ENCODE measurements at places on chromosomes 4 and X.

GRCh38 chr4:140870427-140870826, 114.2 kb upstream of the TBC1D9 start:
- DNase-seq, result peak; percentile 42

DNA sequence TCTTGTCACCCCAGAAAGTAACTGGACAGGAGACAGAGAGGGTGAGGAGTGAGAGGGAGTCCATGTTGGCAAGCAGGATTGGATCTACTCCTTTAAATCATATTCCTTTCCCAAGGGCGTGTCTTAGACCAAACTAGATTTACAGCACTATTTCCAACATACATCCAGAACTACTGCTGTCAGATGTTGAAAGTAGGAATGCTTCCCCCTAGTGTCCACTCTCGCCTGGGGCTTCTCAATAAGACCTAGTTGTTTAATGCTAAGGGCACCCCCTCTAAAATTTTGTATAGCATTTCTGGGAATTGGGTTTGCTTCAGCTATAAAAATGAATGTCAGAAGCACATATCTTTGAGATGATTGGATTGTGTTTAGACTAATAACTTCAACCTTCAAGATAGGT, 13.3 kb downstream of the OFD1 start:
- DNase-seq, result peak; percentile 23

DNA sequence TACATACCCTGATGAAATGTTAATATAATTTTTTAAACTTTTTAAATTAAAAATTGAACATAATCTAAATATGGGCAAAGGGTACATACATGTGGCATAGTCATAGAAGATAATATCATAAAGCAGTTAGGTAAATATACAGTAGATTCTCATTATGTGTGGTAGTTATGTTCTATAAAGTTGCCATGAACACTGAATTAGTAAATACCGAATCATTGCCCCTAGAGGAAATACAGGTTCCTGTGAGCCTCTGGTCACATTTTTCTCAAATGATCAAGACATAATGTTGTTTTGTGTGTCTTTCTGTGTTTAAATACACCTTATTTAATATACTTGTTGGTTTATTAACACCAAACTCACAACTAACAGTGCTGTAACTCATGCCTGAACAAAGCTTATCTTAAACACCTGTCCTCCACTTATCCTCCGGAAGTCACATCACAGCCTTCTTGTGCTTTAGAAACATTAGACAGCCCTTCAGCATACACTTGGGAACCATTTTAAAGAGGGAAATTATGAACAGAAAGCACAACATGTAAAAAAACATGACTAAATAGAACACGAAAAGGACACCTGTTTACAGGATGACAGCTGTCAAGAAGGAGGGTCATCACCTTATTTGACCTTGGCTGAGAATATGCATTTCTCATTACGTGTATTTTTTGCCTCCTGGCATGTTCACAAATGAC, 169.4 kb upstream of the NAP1L5 start:
- DNase-seq, result no peak

GRCh38 chr4:156963419-156963818, 8.2 kb downstream of the PDGFC start:
- DNase-seq, result no peak

DNA sequence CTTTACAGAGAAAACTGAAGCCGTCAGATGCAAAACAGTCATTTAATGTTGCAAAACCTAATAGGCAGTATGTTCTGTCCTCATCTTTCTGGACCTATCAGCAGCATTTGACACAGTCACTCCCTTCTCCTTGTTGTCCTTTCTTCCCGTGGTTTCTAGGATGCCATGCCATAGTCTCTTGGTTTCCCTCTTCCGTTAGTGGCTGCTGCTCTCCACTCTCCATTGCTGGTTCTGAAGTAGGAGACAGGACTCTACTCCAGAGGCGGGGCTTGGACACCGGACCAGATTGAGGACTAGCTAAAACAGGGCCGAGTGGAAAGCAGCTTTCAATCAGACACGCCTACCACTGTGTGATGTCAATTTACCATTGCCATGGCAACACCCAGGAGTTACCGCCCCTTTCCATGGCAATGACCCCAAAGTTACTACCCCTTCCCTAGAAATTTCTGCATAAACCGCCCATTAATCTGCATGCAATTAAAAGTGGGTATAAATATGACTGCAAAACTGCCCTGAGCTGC, 88.8 kb upstream of the CCDC160 start:
- no peak for DNase-seq

DNA sequence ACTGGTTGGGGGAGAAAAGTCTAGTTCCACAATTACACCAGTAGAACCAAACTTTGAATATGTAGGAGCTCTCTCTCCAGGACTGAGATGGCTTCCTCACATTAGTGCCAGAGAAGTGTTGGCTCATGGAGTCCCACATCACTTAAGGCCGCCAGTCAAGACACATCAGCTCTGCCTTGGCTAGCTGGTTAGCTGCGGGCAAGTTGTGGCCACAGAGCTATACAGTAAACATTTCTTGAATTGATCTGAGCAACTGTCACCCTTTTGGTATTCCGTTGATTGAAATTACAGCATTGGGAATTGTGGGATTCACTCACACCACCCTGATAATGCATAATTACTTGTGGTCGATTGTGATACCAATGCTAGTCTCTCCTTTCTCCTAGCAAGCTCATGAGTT, 76.2 kb downstream of the LNX1 start:
- no peak for DNase-seq

GRCh38 chr4:11628093-11628725, 199.5 kb upstream of the HS3ST1 start:
- no peak for DNase-seq

GRCh38 chr4:3472411-3473141, 9.5 kb downstream of the DOK7 start:
- no peak for DNase-seq

DNA sequence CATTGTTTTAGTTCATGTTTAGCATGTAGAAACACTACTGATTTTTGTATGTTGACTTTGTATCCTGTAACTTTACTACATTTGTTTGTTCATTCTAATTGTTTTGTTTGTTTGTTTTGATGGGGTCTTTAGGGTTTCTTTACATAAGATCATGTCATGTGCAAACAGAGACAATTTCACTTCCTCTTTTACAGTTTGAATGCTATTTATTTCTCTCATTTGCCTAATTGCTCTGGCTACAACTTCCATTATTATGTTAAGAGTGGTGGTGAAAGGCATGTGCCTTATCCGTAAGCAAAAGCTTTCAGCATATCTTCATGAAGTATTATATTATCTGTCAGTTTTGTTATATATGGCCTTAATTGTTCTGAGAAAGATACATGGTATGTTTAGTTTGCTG, 571.1 kb downstream of the PCDH7 start:
- DNase-seq, result no peak

GRCh38 chrX:66635360-66635759, 3.5 kb downstream of the EDA2R start:
- no peak for DNase-seq

DNA sequence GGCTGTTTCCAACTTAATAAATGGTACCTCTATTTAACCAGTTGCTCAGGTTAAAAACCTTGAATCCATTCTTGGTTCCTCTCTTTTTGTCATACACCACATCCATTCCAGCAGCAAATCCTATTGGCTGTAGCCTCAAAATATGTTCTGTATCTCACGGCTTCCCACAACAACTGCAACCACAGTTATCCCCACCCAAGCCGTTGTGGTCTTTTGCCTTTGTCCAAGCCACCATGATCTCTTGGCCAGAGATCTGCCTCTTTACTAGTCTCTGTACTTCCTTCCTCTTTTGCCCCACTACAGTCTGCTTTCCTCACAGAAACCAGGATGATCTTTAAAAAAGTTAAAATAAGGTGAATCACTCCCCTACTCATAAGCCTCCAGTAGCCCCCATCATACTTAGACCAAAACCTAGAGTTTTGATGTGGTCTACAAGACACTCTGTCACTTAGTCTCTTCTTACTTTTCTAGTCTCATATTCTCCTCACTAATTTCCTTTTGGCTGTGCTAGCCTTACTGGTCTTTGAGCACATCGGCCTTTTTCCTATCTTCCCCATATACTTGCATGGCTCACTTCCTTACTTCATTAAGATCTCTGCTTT, 10.3 kb downstream of the MAOA start:
- DNase-seq, result no peak

DNA sequence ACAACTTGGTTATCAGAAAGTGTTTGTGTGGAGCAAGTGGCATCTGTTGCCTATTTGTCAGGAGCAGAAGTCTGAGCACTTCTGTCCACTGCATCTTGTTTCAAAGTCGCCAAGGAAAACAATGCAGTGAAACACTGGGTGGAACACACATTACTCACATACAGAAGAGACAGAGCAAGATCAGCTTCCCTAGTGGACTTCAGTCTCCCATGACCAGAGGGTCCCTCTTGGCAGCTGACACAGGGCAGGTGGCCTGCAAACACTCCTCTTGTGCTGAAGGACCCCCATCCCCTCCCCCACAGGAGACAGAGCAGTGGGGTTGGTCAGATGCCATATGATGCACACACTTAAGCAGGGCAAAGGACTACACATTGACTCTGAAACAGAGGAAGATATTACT, 3.6 kb upstream of the BBS12 start:
- no peak for DNase-seq

- DNase-seq, result no peak
Measured at GRCh38 chrX:40272141-40272540, 174.4 kb upstream of the BCOR start.

- no peak for DNase-seq
Measured at GRCh38 chr4:6385288-6385687, 87.1 kb downstream of the PPP2R2C start.

- DNase-seq, result no peak
Measured at GRCh38 chr4:28562913-28563312, 1702.3 kb downstream of the STIM2 start.

DNA sequence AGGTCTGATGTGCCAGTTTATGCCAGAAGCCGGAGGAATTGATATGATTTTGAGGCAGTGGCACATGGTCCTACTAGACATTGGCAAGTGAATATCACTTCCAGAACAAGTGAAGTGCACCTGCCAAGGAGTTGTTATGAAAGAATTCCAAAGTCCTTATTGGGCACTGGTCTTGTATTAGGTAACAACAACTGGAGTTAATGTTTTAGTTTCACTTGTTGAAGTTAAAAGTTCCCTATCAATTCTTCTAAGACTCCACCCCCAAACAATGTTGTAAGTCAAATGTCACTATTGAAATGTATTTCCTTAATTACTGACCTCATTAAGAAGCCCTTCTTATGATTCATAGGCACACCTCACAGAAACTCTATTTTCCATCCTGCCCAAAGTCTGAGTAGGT, 3.1 kb downstream of the TET2 start:
- DNase-seq, result no peak

DNA sequence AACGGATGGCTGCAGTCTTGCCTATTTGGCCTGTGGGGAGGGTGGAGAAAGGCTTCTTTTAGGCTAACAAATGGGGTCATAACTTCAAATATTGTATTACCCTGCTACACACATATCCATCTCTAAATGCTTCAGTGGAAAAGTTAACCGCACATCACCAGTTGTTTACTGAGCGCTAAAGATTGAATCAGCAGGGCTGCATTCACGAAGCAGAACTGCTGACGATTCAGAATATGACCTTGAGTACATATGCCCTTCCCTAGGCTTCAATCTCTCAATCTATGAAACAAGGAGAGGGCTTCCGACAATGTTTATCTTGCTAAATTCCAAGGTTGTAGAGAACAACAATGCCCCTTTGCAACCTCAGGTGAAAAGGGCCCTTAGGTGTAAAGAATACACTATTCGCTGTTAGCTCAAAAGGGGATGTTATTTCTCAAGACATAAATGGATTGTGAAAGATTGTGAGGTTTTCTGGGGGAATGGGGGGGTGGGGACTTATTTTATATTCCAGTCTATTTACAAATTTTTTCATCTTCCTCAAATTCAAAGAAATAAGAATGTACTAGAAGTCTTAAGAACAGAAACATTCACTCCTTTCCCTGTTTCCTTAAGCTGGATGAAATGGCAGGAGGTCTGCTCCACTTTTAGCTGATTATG, 2.6 kb upstream of the ATP6AP2 start:
- no peak for DNase-seq

GRCh38 chr4:101790521-101791181, at the start of gene BANK1:
Gene BANK1, plus strand, starts transcription at chr4:101790730. Its CDS starts 151 bp downstream, at chr4:101790881.
- DNase-seq, result peak; percentile 41

GRCh38 chr4:76665721-76666120, 230.7 kb downstream of the SHROOM3 start:
- no peak for DNase-seq

GRCh38 chr4:48602222-48602621, 112.2 kb downstream of the ZAR1 start:
- DNase-seq, result no peak

- DNase-seq, result no peak
Measured at GRCh38 chrX:15873566-15873965, 19.0 kb upstream of the AP1S2 start.

DNA sequence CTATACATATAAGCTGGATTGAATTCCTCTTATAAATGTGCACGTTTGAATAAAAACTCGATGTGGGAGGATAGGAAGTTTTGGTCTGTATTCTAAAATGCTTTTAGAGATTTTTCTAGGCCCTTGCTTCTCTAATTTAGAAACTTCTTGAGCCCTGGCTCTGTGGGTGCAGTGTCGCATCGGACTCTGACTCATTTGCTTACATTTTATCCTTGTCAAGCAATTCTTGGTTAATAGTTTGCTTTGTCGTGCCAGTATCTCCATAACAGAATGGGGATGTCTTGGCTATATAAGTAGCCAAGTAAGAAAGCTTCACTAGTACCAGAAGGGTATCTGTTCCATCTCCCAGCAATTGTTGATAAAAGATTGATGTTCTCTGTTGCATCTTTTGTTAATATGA, 10.7 kb downstream of the SGMS2 start:
- DNase-seq, result no peak

GRCh38 chr4:146340798-146341197, 126.5 kb downstream of the REELD1 start:
- DNase-seq, result no peak

DNA sequence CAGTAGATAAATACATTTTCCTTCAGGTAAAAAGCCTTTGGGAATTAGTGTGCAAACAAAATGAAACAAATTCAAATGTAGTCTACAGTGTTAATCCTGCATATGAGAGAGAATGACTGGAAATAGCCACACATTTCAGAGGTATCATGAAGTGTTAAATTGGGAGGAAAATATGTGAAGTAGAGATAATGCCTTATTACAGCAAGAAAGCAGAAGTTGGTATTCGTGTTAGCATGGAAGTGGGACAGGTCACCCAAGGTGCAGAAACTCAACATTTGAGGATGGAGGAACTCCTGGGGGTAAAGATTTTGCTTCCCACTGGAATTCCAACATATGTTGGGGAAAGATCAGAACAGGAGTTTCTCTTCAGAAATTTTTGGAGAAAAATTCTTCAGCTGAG, 51.3 kb downstream of the EMCN start:
- DNase-seq, result no peak

GRCh38 chrX:12685541-12685940, 105.7 kb upstream of the PRPS2 start:
- DNase-seq, result no peak

DNA sequence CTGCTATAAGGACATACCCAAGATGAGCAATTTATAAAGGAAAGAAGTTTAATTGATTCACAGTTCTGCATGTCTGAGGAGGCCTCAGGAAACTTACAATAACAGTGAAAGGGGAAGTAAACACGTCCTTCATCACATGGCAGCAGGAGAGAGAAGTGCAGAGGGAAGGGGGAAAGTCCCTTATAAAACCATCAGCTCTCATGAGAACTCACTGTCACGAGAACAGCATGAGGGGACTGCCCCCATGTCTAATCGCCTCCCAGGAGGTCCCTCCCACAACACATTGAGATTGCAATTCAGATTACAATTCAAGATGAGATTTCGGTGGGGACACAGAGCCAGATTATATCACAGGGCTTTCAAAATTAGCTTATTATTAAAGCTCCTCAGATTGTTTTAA, 209.5 kb upstream of the PPP3CA start:
- no peak for DNase-seq
